ENCODE measurements at places on chromosomes 4 and X.

DNA sequence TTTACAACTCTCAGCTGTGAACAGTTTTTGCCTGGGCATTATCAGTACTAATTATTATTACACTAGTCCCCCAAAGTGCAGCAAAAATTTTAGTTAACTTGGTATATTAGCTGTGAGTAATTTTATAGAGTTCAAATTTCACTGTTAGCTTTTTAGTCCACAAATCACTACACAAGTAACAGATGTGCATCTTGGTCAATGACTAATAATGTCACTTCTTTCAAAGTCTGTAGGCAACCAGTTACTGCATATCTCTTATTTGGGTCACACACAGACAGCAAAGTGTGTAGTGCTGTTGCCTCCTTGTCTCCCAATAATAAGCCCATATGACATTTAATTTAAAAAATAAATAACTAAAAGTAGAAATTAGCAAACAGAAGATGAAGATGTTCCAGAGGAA is 159.9 kb downstream of the SCFD2 start:
- no peak for DNase-seq

DNA sequence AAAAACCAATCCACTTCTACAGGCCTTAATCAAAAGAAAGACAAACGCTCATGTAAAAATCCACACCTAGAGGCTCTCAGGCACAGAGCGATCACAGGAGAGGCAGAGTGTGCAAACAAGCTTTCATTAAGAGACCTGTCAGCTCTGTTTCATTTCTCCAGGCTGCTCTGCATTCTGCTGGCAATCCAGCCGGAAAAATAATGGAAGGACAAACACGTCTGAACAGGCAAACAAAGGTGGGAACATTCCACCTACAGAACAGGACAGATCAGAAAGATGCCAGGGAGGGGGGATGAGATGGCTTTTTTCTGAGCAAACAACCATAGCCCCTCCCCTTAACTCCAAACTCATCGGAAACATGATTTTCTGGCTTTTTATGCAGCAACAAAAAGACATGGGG is 9.7 kb downstream of the SOD3 start:
- DNase-seq: no peak

GRCh38 chrX:12497832-12498591 is 293.2 kb upstream of the PRPS2 start:
- DNase-seq: no peak

- no peak for DNase-seq
Observed at GRCh38 chr4:116906758-116907157, 178.6 kb downstream of the TRAM1L1 start.

DNA sequence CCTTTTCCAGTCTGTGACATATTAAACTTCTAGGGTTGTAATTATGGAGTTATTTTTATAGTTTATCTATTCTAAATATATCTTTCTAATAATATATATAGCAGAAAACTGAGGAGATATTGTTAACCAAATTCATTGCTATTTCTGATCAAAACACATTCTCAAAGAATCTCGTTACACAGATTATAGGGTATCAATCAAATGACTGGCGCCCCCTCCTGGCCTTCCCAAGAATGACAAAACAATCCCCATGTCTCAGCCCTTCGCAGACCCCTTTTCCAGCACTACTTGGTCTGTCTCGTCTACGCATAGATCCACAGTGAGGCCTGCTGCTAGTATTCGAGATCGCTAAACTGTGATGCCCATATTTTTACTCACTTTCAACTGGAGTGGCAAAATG is 209.3 kb downstream of the GPC3 start:
- DNase-seq: no peak

DNA sequence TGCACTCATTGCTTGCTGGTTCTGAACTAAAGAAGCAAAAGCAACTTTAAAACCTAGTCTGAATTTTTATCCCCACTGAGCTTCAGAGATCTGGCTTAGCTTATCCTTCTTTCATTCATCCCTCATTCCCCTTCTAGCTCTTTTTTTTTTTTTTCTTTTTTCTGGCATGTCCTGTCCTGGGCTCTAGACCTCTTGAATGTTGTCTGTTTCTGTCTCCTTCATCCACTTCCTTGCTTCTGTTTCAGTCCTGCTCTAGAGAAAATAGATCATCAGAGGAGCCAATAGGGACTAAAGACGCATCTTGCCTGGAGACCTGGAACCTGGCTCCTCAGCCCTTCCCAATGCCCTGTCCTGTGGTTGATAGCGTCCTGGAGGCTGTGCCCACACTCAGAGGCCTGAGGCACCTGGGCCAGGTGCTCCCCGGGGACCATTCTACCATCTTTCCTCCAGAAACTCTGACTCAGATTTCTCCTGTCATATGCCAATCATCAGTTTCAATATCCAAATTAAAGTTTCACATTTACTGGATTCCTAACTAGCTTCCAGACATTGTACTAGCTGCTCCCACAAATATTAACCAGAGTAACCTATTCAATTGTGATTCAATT is 115.7 kb upstream of the GATB start:
- no peak for DNase-seq

DNA sequence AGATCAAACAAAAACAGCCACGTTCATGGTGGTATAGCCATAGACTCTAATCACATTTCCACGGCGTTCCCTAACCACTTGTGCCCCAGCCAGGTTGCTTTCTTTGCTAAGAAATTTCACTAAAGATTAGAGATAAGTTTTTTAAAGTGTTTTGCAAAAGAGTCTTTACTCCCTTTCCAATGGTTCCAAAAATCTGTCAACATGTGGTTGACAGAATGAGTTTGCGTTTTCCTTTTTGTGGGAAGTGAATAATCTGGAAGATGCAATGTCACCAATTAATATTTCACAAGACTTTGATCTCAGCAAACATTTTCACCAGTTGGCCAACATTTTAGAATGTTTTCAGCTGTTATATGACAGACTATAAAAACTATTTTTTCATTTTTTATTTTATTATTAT is 35.3 kb downstream of the CXCL1 start:
- DNase-seq: no peak

DNA sequence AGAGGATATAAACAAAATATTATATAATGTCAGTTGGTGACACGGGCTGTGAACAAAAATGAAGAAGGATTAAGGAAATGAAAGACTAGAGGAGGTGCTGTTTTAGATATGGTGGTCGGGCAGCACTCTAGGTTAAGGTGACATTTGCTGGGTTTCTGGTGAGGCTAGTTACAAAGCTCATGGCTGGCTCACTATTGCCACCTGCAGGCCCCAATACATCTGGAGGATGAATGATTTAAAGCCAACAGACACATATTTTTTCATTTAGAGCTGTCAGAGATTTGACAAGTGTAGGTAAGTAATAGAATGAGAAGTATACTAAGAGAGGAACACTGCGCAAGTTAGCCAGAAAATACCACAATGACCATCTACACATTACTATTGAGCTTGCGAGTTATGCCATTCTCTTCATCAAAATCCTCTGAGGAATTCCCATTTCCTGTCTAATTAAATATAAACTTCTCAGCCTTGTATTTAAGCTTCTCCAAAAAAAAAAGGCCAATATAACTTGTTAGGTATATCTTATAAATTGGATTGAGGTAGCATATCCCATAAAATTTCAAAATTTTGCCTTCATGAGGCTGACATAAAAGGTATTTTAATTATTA is 6.4 kb upstream of the FGG start:
- no peak for DNase-seq

DNA sequence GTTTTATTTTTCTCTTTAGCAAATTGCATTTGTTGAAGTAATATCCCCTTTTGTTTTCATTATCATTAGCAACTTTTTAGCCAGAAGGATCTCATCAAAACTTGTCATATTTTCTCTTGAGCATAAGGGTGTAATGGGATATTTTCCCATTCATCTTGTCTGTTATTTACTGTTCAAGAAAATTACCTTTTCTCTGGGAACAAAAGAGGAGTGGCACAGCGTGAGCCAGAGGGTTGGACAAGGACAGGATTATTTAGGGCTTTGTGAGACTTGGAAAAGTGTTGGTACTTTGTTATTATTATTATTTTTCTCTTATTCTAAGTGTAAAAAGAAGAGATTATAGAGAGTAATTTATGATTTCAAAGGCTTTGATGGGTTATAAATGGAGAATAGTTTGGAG is 135.9 kb downstream of the PRKX start:
- DNase-seq: no peak

- DNase-seq: no peak
Observed at GRCh38 chr4:168667921-168668320, 171.1 kb downstream of the PALLD start.

DNA sequence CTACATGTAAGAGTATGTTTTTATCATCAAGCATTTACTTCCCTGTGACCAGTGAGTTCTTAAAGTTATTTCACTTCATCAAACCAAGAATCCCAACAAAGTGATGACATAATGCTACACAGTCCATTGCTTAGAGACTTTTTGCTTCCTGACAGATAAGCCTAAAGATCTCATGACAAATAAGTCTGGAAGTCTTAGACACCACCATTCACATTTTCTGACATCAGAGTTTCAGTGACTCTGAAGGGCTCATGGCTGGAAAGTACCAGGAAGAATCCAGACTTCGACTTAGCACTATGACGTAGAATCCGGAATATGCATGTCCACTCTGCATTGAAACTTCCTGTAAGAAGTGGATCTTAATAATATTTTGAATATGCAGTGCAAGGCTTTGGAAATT is 53.7 kb downstream of the CLDN22 start:
- no peak for DNase-seq

Measured in esophagus squamous epithelium (tissue), 5 donors.